Stromal cell of bone marrow (primary cell): ENCODE measurements at places on chromosomes 5 and 9.
A peak's percentile ranks its signal among the peaks of the same experiment; 100 is the strongest.

DNA sequence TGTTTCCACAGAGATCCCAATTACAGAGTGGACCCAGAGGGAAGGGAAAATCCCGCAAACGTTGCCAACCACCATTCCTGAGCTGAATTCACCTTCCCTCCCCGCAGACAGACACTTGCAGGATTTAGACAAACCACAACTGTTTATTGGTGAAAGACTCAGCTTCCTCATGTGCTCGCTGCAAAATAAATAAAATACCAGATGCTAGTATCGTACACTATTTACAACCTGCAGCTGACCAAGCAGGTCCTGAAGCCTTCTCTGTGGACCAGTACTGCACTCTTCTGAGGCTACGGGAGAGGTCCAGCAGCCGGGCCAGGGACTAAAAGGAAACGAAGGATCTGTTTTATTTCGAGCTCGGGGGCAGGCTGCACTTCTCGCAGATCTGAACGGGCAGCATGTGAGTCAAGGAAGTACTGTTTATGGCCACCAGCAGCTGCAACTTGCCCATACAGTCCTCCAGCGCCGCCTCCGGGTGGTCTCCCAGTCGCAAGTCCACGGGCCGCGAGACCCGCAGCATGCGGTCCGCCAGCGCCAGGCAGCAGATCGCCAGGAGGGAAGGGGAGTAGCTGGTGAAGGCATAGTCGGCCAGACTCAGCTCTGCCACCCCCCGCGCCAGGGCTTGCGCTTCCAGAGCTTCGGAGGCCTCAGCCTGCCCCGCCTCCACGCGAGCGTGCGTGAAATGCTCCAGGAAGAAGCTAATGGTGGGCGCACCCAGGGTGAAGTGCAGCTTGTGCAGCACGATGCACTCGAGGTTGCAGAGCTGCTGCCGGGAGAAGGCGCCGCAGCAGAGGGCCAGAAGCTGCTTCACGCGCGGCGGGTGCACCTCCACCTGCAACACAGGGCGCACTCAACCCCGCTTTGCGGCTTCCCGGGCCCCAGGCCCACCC is 2.1 kb downstream of the CCNO start:
- no peak for DNase-seq

GRCh38 chr9:98794802-98795201 is 1.6 kb downstream of the ANKS6 start:
- DNase-seq, result no peak

GRCh38 chr5:73648515-73648914 is 22.5 kb downstream of the ARHGEF28 start:
- no peak for DNase-seq

- DNase-seq, result no peak
Measured at GRCh38 chr5:57895766-57896165, 413.2 kb upstream of the ACTBL2 start.

- DNase-seq, result no peak
Measured at GRCh38 chr9:101469026-101469425, 33.5 kb upstream of the ALDOB start.

GRCh38 chr5:119411361-119412278 is 40.7 kb upstream of the HSD17B4 start:
- DNase-seq, result peak; percentile 69

GRCh38 chr9:117317192-117317591 is 97.7 kb downstream of the ASTN2 start:
- no peak for DNase-seq
